ENCODE measurements at places on chromosomes 3 and 15. TPM values are rescaled to one million over a fixed set of nuclear protein-coding genes. Genes with fewer than 3 reads are reported as not detected.

ACKR4 gene
- total RNA-seq = not detected

SPSB4 gene
- not detected for total RNA-seq

GRCh38 chr3:104392327-104392726 is 974.4 kb upstream of the ALCAM start:
- DNase-seq = peak; percentile 6

GRCh38 chr15:100628746-100629145 is 26.4 kb downstream of the ASB7 start:
- DNase-seq = no peak

GRCh38 chr3:125916376-125916978 is 52.5 kb upstream of the ROPN1B start:
- DNase-seq = peak; percentile 90

DNA sequence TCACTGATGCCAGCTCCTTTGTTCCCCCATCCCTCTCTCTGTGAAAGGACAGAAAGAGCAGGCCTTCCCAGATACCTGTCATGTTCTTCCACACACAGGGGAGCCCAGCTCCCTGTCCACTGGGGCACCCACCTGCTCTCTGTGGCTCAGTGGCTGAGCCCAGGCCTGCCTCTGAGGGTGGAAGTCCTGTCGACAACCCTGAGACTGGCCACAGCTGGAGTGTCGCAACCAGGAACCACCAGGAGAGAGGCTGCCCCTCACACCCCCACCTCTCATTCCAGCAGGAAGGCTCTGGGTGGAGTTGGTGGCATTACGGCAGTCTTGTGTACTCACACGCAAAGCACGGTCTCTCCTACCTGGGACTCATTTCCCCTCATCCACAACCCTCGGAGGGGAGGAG is 66.3 kb downstream of the MEGF11 start:
- DNase-seq = peak; percentile 22

DNA sequence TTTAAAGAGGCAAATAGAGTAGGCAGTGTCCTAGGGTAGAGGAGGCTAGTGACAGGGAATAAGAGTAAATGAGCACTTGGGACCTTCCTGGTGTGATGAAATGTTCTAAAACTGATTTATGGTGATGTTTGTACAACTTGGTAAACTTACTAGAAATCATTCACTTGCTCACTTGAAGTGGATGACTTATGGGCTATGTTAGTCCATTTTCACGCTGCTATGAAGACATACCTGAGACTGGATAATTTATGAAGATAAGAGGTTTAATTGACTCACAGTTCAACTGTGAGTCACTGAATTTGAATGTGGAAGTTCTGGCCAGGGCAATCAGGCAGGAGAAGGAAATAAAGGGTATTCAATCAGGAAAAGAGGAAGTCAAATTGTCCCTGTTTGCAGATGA is 31.7 kb upstream of the DHX36 start:
- DNase-seq = no peak

DNA sequence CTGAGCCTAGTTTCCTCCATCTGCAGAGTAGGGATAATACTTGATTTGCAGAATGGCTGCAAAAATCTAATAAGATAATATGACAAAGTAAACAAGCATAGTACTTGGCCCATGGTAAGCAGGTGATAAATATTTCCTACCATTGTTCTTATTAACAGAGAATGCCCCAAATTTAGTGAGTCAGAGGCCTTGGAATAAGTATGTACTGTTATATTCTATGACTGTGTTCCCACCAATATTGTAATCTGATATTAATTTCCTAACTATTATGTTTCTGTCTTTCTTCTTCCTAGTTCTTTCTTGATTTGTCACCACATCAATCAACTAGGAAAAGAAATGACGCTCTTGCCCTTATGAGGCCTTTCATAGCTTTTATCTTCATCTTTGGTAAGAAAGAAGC is 178.4 kb upstream of the SLC2A2 start:
- DNase-seq = no peak

GRCh38 chr3:143123353-143123984 is 3.9 kb downstream of the CHST2 start:
- no peak for DNase-seq

DNA sequence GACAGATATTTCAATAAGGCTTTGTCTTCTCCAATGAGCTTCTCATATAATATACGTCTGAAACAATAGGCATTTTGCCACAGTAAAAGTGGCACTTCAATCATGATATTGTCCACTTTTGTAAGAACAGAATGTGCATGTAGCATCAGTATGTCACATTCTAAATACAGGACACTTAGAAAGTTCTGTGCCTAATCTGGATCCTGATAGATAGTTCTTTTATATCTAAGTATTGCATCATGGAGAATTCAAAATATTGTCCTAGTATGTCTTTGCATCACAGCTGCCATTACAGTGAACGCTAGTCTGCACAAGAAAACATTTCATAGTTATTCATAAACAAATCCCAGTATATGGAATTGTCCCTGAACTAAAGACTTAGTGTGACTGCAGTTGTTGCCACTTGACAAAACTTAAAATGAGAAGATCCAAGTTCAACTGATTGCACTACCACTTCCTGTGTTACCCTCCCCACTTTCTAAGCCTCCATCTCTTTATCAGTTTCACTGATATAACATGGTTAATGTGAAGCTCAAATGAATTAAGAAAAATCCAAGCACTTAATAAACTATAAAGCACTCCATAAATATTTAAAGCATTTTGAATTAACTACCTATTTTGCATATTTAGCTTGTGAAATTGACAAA is 19.6 kb downstream of the LRRFIP2 start:
- no peak for DNase-seq

GRCh38 chr3:171508206-171508605 is 48.0 kb upstream of the TNIK start:
- no peak for DNase-seq

DNA sequence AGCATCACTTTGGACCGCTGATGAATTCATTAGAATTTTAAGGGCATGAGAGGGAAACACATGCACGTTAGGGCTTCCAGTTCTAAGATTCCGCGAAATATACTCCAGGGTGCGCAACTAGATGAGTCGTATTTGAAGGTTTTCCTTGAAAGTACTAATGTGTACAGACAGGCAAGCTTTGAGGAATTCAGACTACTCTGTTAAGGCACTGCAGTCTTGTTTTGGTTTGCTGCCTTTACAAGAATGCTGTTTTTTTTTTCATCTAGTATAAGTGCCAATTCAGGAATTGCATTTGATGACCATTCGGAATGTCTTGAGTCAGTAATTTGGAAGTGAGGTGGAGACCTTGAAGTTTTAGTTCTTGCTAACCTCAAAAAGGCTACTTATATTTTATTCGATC is 19.1 kb downstream of the TRNT1 start:
- no peak for DNase-seq
